ENCODE measurements at places on chromosomes 7 and 10.

- no peak for DNase-seq
These were observed 7.0 kb downstream of the GSAP start for GRCh38 chr7:77409005-77409738.

DNA sequence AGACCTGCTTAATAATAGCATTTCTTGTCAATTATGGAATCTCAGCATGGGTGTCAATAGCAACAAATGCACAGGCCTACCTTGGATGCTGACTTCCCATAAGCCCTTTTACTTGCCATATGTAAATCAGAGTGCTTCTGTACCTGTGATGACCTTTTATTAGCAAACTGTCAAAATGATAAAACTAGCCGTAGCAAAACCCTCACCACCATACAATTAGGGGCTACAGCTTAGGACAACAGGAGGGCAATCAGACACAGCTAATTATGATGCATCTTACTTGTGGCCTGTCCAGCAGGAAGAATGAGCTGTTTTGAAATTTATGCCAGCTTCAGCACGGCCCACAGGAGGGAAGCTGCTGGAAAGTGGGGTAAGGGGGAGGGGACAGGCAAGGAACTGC is 201.6 kb downstream of the TAX1BP1 start:
- no peak for DNase-seq

DNA sequence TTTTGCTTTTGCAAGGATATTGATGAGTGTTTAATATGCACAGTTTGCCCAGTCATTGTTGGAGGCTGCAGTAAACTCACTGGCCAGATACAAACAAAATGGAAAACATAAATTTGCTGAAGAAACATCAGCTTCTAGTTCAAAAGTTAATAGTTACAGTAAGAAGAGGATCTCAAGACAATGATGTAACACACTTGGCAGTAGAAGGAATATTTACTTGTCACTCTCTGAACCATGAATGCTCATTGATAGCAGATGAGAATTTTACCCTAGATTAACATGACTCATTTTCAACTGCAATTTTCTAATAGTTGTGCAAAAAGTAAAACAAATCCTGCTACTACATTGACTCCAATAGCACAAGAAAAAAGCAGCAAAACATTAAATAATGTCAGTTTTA is 47.7 kb downstream of the VWC2 start:
- no peak for DNase-seq

DNA sequence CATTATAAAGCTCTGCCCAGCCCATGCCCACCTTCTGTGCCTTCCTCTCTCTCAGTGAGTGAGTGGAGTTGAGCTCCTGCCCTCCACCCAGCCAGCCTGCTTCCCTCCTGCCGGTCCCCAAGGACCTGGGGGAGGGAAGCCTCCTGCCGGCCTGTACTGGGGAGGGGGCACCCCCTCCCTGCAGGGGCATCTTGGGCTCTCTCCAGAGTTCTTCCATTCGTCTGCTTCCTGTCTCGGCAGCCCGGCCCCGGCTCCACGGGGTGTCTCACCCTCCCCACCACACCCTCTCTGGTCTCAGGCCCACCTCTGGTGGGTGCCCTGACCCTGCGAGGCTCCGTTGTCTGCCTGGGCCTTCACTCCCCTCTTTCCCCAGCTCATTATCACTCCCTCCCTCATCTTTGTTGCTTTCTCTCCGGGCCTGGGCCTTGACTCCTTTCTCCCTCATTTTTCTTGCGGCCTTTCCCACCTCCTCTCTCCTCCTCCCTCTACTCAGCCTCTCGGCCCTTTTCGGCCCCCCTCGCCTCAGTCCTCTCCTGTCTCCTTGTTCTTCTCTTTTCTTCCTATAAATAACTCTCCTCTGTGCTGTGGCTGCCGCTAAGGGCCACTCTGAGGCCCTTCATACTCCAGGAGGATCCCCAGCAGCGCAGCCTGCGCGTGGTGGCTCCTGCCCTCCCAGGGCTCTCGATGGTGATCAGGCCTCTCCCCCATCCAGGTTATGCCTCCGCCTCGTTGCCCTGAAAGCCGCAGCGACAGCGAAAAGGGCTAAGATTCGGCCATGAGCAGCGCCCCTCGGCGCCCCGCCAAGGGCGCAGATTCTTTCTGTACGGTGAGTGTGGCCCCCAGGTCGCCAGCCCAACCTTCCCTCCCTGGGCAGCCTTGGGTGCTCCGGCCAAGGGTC is 2.1 kb downstream of the SLC4A2 start:
- DNase-seq: no peak

DNA sequence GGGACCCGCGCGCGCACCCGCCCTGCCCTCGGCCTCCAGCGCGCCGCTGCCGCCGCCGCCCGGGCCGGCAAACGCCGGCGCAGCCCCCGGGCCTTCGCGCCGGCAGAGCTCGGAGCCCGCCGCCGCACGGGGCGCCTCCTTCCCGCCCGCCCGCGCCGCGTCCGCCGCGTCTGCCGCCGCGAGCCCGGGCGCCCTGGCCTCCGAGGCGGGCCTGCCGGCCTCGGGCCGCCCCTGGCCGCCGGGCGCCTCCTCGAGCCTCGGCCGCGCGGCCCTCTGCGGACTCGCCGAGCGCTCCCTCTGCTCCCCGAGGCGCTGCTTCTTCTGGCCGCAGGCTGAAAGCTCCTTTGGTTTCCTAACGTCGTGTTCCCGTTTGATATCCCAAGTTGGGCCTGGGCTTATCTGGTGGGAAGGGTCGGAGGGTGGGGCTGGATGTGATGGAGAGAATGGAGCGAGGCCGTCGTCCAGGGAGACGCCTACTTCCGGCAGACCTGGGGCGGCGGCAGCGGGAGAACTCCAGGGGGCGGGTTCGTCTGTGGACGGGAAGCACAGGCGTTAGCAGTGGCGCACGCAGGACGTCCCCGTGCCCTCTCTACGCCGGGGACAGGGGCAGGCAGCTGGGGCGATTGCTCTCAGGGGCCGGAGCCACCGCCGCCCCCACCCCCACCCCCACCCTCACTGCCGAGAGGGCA is 221.0 kb downstream of the PHTF2 start:
- DNase-seq: peak; percentile 92

GRCh38 chr10:129498680-129499079 is 31.6 kb downstream of the MGMT start:
- no peak for DNase-seq

GRCh38 chr10:74344306-74344705 is 193.3 kb downstream of the ADK start:
- DNase-seq: no peak

DNA sequence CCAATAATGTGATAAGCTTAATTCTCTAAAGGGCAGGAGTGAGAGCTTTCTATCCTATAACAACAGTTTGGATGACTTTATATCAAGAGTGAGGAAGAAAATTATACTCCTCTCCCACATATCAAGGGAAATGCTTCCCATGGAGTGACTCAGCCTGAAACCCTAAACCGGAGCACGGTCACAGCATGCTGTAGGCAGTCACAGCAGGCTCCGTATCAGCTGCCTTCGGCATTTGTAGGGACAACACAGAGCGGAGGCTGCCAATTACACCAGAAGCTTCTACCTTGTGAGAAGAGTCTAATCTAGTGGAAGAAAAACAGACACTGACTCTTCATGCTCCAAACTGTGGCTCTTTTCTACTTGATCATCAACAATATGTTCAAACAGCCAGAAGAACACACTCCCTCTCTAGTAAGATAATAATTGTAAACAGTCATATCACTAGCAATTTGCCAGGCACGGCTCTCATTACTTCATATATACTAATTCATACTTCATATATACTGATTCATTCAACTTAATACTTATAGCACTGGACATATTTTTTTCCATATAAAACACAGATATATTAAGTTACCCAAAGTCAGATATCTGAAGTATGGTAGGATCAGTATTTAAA is 65.9 kb downstream of the DGKB start:
- DNase-seq: no peak

- no peak for DNase-seq
These were observed 132.1 kb downstream of the EGFR start for GRCh38 chr7:55150709-55151451.

GRCh38 chr7:26379711-26380110 is 88.0 kb downstream of the SNX10 start:
- DNase-seq: no peak

- DNase-seq: no peak
These were observed 736.2 kb downstream of the PARD3 start for GRCh38 chr10:34078745-34079470.

GRCh38 chr10:23338155-23338828 is 6.3 kb downstream of the C10orf67 start:
- DNase-seq: no peak

DNA sequence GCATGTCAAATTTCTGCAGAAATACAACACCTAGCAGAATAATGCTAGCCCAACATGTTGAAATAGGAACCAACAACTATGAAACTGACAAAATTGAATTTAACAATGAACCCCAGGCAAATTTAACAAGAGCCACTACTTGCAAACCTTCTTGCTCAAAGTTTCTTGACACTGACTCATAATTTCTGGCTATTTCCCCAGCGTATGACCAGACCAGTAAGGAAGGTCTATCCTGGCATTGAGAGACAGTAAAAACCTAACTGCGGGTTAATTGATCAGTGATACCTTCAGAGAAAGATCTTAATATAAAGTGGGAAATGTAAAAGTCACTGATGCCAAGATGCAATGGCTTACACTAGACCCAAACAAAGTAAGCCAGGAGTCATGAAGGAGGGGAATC is 510.1 kb downstream of the ARL4A start:
- DNase-seq: no peak

GRCh38 chr10:19491166-19491565 is 325.1 kb upstream of the PLXDC2 start:
- DNase-seq: no peak

DNA sequence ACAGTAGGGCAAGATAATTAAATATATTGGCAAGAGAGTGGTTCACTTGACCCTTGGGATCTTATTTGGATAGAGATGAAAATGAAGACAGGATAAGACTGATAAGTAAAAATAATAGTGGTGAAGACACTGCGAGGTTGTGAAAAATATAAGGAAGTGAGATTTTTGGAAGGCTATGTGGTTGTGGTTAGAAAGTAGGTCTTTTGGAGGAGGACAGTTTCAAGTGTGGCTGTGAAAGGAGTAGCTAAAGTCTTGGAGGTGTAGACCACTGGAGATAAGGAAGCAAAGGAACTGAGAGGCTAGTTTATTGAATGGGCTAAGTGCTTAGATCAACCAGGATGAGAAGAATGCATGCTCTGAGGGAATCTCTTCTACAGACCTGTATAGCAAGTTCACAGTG is 11.2 kb downstream of the MIOS start:
- no peak for DNase-seq

- DNase-seq: no peak
These were observed 50.8 kb upstream of the EGR2 start for GRCh38 chr10:62866941-62867340.

DNA sequence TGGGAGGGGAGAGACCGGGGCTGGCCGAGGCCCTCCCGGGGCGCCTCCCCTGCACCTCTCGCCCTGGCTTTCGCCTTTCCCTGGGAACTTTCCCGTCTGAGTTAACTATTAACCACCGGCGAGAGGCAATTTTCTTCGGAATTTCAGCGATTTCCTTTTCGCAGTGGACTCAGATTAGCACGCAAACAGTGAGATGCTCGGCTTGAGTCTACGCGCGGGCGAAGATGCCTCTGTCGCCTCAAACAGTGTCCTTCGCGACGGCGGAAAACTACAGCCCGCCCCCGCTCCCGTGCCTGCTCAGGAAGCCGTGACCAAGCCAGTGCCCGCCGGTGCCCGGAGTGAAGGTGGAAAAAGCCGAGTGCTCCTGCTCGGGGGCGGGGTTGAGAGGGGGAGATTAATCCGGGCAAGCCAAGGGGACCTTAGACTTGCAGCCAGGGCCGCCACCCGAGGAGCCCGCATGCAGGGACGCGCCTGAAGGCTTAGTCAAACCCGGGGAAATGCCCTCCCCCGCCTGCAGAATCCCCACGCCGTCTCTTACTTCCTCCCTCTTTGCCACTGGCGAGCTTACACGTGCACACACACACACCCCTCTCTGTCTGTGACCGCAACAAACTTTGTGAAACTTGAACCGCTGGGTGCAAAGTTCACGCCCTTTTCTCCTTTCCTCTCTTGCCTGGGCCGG is 14.5 kb upstream of the PAX2 start:
- no peak for DNase-seq

DNA sequence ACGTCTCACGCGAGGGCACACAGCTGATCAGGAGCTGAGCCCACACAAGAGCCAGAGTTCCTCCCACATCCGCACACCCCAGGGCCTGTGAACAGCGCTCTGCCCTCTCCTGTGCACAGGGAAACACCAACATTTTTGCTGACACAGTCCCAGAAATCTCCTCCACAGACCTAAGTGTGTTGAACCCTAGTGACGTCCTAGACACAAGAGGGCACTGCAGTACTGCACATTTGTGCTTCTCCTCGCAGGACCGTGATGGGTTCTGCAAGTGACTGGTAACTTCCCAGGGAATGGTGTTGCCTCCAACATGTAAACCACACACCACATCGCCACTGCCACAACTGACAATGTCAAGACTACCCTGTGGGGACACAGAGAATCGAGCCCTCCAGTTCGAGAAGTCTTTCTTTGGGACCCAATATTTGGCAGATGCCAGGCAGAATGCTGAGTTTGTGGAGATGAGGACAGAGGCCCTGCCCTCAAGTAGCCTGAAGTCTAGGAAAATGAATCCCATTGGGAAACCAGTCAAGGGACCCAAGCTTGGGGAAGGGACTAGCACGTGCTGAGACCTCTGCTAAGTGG is 170.3 kb downstream of the PAXIP1 start:
- DNase-seq: peak; percentile 40

DNA sequence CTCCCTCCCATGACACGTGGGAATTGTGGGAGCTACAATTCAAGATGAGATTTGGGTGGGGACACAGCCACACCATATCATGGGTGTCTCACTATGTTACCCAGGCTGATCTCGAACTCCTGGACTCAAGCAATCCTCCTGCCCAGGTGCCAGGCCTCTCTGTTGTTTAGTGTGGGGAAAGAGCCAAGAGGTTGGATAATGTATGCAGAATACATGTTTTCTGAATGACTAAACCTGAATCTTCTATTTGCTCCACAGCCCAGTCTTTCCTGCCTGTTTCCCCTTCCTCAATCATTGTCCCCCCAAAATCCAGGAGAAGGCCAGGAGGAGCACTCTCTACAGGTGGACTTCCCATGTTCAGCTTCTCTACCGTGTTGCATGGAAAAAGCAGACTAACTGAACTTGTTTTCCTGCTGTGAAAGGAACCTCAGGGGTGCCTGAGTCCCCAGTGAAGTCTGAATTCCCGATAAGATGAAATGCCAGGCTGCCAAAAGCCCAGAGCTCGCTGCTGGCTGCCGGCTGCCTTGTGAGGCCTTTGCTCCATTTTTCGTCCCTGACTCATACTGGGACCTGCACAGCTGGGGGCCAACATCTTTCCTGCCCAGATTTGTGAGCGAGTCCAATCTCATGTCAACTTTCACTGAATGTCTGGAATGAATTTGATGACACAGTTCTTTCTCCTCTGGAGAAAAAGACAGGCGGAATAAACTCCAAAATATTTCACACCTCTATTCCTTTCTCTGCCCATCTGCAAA is 588.0 kb downstream of the CALN1 start:
- no peak for DNase-seq

Data from SK-N-DZ (cell line).